Vein endothelial cell (primary cell): ENCODE measurements at places on chromosomes 12 and 14. TPM values are rescaled to one million over a fixed set of nuclear protein-coding genes. Genes with fewer than 3 reads are reported as not detected.

The GNG2 gene
- 8.2 and 18.2 TPM in 2 replicates for total RNA-seq

The GPRC5D gene
- total RNA-seq, result 0.38 TPM in 1 of 2 replicates, not detected in the other

The ART4 gene
- 23.8 and 42.1 TPM in 2 replicates for total RNA-seq

The PTGDR gene
- total RNA-seq, result not detected in 2 replicates

The FOXN4 gene
- total RNA-seq, result not detected in 2 replicates

The DCAF4 gene
- 10.1 and 12.5 TPM in 2 replicates for total RNA-seq
